ENCODE measurements at places on chromosomes 12 and 14.

DNA sequence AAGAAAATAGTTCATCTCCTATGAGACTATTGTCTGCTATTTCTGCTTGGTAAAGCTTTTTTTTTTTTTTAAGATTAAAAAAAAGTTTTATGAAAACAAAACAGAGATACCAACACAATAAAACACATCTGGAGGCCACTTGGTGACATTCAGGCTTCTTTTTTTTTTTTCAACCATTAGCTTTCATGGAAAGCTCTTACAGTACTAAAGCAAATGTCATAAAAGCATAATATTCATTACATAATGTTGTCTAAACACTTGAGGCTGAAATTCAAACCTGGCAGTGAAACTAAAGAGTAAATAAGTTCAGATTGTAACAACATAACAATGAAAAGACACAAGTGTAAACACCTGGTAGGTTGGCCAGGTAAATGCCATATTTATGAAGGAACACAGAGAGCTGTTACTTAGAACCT is 14.7 kb downstream of the PRICKLE1 start:
- no peak for DNase-seq

- DNase-seq = no peak
These were observed 187.8 kb downstream of the TBX5 start for GRCh38 chr12:114218136-114218535.

- no peak for DNase-seq
These were observed 88.9 kb downstream of the SLC2A13 start for GRCh38 chr12:40016980-40017379.

- DNase-seq = peak; percentile 28
These were observed 16.1 kb downstream of the PIGH start for GRCh38 chr14:67583711-67584644.

DNA sequence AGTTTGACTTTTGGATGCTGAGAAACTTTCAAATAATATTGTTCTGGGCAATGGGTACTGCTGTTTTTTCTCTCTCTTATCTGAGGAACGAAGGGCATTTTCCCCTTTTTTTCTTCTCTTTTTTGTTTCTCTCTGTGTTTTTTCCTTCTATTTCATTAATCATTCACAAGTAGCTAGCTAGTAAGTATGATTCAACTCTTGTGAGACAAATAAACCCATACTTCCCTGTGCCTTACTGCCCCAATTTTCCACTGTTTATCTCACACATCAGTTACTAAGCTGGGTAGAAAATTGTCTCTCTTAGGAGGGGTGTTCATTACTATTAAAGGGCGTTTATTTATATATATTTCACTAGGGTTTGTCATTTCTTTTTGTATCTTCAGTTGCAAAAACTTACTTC is 437.6 kb downstream of the RERGL start:
- no peak for DNase-seq
